Astrocyte of the spinal cord (primary cell): ENCODE measurements at places on chromosomes 6 and 20.

- no peak for DNase-seq
These were observed 49.2 kb upstream of the FOXQ1 start for GRCh38 chr6:1262704-1263038.

- DNase-seq, result no peak
These were observed 49.7 kb downstream of the TP53INP2 start for GRCh38 chr20:34753706-34754461.

GRCh38 chr6:15086348-15087158 is 159.3 kb upstream of the JARID2 start:
- no peak for DNase-seq

DNA sequence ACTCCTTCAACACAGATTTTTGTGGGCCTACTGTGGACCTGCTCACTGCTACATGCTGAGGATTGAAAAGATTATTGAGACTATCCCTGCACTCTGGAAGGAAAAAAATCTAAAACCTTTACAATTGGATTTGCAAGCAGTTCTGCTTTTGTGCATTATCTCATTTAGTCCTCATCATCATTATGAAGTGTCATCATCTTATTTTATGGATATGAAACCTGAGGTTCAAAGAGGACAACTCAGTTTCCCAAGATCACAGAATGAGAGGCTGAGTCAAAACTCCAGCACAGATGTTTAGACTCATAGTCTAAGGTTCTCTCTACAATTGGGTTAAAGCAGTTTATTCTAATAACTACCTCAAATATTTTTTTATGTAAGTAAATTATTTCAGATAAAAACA is 160.2 kb upstream of the MARCKS start:
- no peak for DNase-seq
